ENCODE measurements at places on chromosomes 2 and 18. TPM values are rescaled to one million over a fixed set of nuclear protein-coding genes. Genes with fewer than 3 reads are reported as not detected.

The HTRA2 gene
- 36.1 TPM for polyA plus RNA-seq

The PRSS56 gene
- polyA plus RNA-seq, result not detected

The TUBA4B gene
- polyA plus RNA-seq, result not detected

The DCDC2C gene
- not detected for polyA plus RNA-seq

The CDH2 gene
- 180 TPM for polyA plus RNA-seq

The SCYGR3 gene
- polyA plus RNA-seq, result not detected

The CCDC68 gene
- polyA plus RNA-seq, result 0.34 TPM

The SMAD7 gene
- polyA plus RNA-seq, result 24.2 TPM

GRCh38 chr18:11897781-11898180, 10.3 kb downstream of the MPPE1 start:
- no peak for DNase-seq

DNA sequence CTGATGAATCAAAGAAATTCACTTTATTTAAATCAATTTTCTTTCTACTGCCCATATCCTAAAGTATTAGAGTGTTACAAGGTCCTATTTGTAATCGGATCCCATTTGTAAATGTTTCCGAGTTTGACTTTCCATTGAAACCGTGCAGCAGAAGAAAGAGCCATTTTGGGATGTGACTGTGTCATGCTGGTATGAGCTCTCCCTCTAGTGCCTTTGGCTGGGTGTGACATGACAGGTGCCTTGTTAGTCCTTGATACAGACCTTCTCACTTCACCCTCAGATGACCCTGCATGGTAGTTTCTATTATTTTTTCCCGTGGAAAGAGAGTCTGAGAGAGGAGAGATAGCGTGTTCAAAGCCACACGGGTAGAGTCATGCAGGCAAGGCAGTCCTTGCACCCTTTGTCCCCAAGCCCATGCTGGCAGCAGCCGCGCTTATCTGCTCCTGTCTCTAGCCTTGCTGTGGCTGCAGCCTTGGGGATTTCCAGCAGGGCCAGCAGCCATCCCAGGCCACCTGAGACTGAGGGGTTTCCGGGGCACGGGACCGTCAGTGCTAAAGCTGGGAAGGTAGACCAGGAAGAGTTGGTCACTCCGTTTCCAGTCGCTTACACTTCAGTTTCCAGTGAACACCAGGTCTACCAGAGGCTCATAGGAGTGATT, 21.4 kb downstream of the CHMP1B start:
- no peak for DNase-seq

DNA sequence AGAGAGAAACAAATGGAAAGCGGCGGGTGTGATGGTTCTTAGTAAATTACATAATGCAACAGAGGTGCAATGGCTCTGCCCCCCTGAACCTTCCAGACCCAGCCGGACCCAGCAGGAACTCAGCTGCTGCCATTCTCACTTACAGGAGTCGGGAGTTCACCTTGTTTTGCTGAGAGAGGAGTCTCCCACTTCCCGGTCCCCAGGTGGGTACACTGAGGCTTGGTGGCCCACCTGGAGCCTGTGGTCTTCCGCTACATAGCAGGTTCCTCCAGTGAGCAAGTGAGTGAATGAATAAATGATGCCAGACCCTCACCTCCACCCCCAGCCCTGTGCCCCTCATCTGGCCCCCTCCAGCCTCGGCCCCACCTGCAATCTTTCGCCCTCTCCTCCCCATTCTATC, 11.2 kb downstream of the BIN1 start:
- DNase-seq, result no peak

- no peak for DNase-seq
These were observed 258.9 kb downstream of the METTL4 start for GRCh38 chr18:2312440-2312839.

GRCh38 chr2:104539649-104540048, 314.3 kb upstream of the POU3F3 start:
- no peak for DNase-seq

- DNase-seq, result no peak
These were observed 194.3 kb downstream of the LDLRAD4 start for GRCh38 chr18:13412901-13413300.

DNA sequence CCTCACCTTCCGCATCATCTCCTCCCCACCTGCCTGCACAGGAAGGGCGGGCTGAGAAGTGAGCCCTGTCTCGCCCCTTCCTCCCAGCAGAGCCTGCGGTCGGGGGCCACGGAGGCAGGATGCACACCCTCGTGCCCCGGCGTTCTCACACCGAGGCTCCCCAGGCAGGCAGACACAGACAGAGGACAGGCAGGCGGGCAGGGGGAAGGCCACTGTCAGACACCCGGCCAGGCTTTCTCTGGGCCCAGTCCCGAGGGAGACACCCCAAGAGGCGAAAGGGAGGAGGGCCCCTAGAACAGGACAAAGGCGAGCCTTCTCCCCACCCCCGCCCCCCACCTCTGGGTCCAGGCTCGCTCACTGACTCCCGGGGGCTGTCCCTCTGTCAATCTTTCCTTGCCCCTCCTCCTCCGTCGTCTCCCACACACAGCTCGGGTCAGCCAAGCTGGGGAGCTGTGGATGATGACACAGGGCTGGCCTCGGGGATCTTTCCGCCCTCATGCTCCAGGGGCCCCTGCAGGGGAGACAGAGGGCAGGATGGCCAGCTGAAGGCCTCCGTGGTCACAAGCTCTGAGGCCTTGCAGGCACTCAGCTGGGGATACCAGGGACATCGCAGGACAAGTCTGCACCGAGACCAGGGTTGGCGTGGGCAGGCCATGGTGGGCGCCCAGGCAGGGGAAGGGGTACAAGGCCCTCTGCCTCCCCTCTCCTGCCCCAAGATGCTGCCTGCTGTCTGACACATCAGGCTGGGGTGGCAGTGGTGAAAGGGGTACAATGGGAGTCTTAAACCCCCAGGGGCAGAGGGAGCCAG, 24.9 kb downstream of the BIN1 start:
- DNase-seq, result no peak

- DNase-seq, result no peak
These were observed 1158.3 kb downstream of the RPIA start for GRCh38 chr2:89849731-89850130.

DNA sequence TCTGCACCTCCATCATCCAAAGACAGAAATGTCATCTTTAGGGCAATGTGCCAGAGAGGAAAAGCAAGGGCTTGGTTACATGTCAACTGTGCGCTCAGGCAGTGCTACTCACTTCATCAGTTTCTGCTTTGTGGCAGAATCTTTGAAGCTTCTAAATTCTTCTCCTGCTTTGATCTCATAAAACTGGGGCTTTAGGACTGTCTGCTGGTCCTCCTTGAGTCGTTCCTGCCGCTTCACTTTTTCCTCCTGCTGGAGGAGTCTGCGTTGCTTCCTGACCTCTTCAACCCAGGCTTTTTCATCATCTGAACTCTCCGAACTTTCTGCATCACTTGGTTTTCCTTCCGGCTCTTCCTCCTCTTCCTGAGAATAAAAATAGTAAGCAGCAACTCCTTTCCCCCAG, 100.8 kb downstream of the NOL10 start:
- DNase-seq, result no peak

- no peak for DNase-seq
These were observed 48.9 kb downstream of the BMPR2 start for GRCh38 chr2:202425036-202425435.

DNA sequence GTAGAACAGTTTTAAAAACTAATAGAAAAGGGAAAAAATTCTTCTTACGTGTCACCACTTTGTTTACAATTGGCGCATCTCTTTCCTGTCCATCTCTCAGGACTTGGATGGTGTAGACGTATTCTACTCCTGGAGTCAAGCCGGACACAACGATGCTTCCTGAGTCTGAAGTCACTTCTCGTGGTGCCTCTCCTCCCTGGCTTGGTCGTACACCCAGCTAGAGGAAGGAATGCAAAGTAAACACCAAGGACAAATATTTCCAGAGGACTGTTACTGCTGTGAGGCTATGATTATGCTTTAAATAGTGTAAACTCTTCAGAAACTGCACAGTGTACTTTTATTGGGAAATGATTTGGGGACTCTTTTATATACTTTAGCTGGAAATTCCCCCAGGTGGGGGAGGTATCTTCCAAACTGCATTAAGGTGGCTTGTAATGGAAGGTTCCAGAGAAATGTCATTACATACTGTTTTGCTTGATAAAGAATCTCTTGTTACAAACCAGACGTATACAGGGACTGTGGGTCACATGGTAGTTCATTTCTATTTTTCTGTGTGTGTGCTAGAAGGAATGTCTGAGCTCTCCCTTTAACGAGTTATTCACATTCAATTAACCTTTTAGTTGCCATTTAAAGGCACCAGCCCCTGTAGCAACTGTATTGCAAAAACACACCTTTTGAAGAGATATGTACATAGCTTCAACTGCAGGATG, 38.1 kb downstream of the FN1 start:
- no peak for DNase-seq

- no peak for DNase-seq
These were observed 315.9 kb upstream of the THUMPD2 start for GRCh38 chr2:40095000-40095399.

GRCh38 chr18:34659579-34660517, 50.2 kb upstream of the DTNA start:
- DNase-seq, result peak; percentile 83

DNA sequence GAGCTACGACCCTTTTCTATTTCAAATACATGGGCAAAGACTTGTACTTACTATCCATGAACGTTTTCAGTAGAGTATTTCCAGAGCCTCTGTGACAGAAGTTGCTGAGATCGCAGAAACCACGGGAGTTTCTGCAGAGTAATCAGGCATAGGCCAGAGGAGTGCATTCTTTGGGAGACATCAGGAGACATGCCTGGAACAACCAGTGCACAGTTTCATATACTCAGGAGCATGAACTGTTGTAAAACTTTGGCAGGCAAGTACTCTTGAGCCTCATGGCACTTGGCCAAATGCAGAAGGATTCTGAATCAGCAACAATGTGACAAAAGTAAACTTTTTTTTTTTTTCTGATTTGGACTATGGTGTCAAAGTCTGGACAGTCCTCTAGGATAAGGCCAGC, 307.1 kb downstream of the GRB14 start:
- no peak for DNase-seq

DNA sequence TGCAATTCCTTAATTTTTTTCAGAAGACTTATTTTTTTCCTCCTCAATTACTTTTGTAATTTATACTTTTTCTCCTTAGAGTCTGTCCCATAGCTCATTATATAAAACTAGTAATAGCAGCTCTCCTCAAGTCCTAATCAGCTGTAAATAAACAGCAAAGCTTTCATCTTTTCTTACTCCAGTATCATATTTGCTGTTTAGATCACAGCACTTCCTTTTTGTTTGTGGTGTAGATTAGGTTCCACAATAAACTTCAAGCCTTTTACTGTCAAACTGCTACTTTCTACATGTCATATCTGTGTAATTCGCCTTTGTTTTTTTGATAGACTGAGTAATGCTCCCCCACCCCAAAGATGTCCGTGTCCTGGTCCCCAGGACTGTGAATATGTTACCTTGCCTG, 25.5 kb downstream of the GCG start:
- no peak for DNase-seq

GRCh38 chr2:95074663-95075439, 46.8 kb downstream of the MRPS5 start:
- DNase-seq, result no peak

GRCh38 chr2:50646226-50646625, 385.7 kb downstream of the NRXN1 start:
- no peak for DNase-seq

- no peak for DNase-seq
These were observed 37.0 kb upstream of the CRIM1 start for GRCh38 chr2:36318547-36318946.

- DNase-seq, result no peak
These were observed 52.5 kb downstream of the FAM117B start for GRCh38 chr2:202687276-202687675.

DNA sequence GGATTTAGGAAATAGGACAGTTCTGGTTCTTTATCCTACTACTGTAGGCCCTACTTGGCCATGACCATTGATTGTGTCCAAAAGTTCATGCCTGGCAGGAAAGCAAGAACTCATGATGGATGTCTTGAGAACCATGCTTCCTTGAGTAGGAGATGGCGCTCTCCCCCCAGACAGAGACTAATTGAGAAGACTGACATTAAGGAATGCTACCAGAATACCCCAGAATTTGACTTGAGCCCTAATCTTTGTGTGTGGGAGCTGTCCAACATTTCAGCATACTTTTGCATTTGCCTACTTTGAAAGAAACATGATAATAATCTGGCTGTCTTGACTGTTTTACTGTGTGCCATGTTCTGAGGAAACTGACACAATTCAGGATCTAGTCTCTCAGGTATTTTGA, 23.3 kb downstream of the MAPRE3 start:
- no peak for DNase-seq

GRCh38 chr2:145595296-145595695, 1075.4 kb upstream of the ZEB2 start:
- no peak for DNase-seq

GRCh38 chr2:240397924-240398645, 37.4 kb upstream of the GPC1 start:
- no peak for DNase-seq

Data from BJ (cell line).